ENCODE measurements at places on chromosomes 4 and X. TPM values are rescaled to one million over a fixed set of nuclear protein-coding genes. Genes with fewer than 3 reads are reported as not detected.

Gene ANOS1
- not detected for total RNA-seq

Gene PLAC8
- total RNA-seq = 0.39 TPM

Gene TMPRSS11B
- total RNA-seq = not detected

- no peak for DNase-seq
Observed at GRCh38 chr4:27152703-27153102, 292.1 kb downstream of the STIM2 start.

DNA sequence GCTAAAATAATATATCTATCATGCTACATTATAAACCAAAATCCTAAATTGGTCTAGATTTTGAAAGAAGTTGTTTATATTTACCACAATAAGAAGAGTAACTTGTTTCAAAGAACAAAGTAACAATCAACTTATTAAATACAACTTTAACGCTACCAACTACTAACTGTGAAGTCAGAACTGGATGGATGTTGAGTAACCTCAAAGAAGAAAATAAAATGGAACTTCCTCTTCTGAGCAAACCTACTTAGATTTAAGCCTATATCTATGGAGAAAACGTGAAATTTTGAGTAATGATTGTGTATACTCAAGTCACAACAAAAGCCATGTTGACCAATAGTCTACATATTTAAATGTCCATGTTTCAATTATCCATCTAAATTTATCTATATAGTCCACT is 25.7 kb downstream of the SH3RF1 start:
- DNase-seq = no peak

GRCh38 chr4:3714642-3715001 is 51.6 kb upstream of the ADRA2C start:
- DNase-seq = no peak

GRCh38 chr4:151315212-151315886 is 10.1 kb downstream of the SH3D19 start:
- DNase-seq = peak; percentile 3

DNA sequence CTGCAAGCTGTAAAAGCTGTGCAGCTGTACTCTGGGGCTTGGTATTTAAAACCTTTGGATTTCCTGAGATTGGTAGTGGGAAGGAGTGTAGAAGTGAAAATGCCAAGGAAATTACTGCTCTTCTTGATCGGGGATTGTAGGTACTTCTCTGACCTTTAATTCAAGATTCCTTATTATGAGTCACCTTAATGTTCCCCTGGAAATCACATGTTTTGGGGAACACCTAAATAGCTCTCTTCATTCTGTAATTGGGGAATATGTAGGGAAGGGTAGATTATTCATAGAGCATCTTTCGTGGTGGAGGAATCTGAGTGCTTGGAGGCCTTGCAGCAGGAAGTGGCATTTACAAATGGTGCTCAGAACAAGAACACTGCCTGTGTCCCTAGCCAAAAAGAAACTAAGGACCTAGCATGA is 137.8 kb downstream of the UCHL1 start:
- no peak for DNase-seq

- no peak for DNase-seq
Observed at GRCh38 chr4:15725608-15726007, 22.7 kb downstream of the BST1 start.
